ENCODE measurements at places on chromosomes 3 and 15. TPM values are rescaled to one million over a fixed set of nuclear protein-coding genes. Genes with fewer than 3 reads are reported as not detected.

GRCh38 chr3:24168977-24169376, 223.9 kb downstream of the NR1D2 start:
- DNase-seq = no peak

GRCh38 chr15:49908236-49908932, 210.6 kb downstream of the ATP8B4 start:
- peak; percentile 44 for DNase-seq

DNA sequence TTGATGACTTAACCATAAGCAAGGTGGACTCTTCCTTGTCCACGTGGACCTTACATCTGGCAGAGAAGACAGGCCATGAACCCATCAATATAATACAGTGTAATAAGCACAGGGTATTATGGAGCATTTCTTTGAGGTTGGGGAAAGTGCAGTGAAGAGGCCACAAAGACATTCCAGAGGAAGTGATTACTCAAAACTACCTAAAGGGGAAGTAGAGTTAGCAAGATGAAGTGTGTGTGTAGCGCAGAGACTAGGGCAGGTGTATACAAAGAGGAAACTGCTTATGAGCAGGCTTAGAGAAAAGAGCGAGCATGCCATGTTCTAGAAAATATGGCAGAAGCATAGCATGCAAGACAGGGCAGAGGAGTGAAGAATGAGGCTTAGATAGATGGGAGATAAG, 17.9 kb downstream of the CP start:
- peak; percentile 57 for DNase-seq

DNA sequence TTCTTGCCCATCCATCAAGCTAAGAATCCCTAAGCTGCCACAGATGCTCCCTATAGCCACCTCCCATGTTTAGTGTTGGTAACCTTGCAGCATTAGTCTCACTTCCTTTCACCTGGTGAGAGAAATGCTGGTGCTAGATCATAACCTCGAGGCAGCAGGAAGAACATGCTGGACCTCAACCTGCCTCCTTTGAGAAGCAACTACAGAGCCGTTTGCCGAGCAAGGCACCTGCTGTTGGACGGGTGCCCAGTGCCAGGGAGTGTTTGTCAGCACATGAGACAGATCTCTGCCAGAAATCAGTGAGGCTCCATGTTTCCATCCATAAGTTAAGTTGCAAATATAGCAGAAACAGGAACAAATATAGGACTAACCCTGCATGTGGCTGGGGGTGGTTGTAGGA, 955.7 kb downstream of the TUSC7 start:
- no peak for DNase-seq

DNA sequence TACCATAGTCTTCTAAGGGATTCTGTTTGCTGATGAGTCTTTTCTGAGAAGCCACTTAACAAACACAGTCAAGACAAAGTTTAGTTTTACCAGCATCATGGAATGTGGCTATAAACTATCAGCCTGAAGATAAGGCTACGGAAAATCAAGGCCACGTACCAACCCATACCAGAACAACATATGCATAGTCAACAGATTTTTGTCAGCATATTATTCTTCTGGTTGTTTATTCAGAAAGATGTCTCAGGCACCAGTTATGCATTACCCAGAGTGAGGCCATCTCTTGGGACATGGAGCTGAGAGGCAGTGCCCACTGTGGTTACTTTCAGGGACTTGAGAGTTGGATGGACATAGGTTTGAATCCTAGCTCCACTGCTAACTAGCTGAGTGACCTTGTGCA, 60.4 kb downstream of the SOX2 start:
- DNase-seq = no peak

The HHATL gene
- total RNA-seq = not detected

The NOX5 gene
- total RNA-seq = under 0.01 TPM

The ZWILCH gene
- total RNA-seq = 4.8 TPM
